ELF-1 (cell line): ENCODE measurements at places on chromosomes 5 and 9.
A peak's percentile ranks its signal among the peaks of the same experiment; 100 is the strongest.

DNA sequence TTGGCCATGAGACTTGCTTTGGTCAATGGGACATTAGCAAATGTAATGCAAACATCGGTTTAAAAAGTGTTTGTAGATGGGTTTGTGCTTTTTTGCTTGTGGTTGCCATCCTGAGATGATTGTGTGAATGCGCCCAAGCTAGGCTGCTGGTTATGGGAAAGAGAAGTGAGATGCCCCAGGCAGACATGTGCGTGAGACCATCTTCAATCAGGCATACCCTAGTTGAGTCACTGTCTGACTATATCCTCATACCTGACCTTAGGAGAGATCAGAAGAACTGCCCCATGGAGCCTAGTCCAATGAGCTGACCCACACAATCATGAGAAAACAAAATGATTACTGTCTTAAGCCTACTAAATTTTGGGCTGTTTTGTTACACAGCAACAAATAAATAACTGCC, 36.8 kb upstream of the ZNF608 start:
- DNase-seq = no peak

GRCh38 chr5:3186736-3187405, 408.8 kb upstream of the IRX1 start:
- no peak for DNase-seq

DNA sequence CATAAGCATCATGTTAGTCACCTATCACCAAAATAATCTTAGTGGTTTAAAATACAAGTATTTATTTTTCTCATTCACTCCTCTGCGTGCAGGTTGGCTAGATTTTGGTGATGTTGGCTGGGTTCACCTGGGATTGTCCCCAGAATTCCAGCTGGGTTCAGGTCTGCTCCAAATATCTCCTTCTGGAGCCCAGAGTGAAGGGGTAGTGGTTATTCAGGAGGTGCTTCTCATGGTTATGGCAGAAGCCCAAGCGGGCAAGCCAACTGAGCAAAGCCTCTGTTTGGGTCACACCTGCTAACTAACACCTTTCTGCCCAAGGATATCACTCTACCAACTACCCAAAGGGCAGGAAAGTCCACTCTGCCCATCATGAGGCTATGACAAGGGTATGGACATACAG, 4.7 kb upstream of the SLC25A46 start:
- no peak for DNase-seq

DNA sequence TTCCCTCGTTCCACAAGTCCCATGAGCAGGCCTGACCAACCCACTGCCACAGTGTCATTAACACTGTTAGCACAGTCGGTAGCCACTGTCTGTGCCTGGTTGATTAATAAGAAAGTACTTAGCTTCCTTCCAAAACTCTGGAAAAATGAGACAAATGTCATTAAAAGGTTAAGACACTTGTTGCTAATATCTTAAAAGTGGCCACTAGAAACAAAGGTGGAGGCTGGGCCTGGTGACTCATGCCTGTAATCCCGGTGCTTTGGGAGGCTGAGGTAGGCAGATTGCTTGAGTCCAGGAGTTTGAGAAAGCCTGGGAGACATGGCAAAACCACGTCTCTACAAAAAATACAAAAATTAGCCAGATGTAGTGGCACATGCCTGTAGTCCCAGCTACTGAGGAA, 194.0 kb downstream of the PDZD2 start:
- no peak for DNase-seq

DNA sequence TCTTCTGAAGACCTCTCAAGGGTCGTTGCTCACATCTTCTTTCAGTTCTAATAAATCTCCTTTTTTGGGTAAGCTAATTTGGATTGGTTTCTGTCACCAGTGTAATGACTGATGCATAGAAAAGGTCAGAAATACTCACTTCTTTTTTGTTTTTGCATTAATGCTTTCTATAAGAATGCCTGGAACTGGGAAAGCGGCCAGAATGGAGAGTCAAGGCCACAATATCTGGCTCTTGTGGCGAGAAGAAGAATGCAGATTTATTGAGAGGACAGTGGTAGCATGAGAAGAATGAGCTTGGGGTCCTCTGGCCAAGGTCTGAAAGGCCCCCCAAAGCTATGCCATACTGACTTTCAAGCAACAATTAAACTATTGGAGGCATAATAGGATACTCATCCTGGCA, 88.0 kb upstream of the SLC12A2 start:
- no peak for DNase-seq

DNA sequence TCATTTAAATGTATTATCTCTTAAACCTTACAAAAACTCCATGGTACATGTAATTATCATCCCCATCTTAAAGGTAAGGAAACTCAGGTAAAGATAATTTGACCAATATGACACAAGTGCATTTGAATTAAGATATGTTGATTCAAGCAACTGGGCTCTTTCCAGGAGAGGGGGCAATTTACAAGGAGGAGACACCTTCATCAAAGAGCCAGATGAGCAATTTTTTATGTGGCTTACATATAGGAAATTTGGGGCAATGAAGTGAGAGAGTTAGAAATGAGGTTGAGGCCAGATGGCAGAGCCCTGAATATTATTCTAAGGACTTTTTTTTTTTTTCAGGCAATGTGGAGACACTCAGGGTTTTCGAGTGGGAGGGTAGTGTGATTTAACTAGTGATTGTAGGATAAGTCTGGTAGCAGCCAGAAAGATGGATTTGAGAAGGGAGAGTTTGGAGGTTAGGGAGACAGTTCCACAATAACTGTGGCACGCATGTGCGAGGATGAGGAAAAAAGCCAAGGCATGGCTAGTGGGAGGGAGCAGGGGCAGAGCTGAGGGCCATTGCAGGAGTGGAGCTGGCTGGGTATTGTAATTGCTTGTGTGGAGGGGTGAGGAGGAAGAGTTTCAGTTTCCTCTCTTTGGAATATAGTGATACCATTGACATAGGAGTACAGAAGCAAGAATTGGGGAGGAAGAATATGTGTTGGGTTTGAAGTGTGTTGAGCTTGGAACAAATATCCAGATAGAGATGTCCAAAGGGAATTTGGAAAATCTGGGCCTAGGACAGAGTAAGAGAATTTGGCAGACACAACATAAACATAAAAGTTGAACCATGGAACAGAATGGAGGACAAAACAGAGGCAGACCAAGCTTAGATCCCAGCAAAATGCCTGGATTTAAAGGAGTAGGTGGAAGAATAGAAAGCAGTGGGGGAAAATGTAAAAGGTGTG, 72.0 kb downstream of the ACTBL2 start:
- DNase-seq = no peak

- peak; percentile 97 for DNase-seq
Observed at GRCh38 chr5:116864157-116864837, 289.7 kb upstream of the SEMA6A start.

- no peak for DNase-seq
Observed at GRCh38 chr5:89179731-89180130, 296.7 kb upstream of the MEF2C start.

DNA sequence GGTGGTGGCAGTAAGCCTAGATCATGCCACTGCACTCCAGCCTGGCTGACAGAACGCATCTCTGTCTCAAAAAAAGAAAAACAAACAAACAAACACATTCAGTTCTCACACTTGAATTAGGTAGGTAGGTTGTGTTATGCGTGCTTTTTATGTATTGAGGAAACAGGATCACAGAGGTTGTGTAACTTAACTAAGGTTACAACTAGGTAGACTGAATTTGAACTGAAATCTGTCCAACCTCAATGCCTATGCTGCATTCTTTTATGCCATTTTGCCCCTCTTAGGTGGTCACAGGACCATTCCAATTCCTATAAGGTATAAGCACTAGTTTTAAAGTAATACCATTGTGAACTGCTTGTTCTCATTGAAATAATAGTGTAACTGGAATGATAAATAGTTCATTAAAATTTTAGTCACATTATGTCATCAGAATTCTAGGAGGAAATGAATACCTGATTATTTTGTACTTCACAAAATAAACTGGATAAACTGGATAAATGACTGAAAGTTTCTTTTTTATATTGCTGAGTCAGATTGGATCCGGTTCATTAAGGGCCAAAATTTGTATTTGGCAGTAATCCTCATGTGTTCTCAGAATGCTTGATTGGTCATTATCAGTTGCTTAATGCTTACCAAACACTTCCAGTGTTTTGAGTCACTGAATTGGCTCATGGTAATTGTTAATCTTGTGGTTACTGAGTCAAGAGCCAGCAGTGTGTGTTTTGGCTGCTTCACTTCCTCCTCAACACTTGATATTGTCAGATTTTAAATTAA, 7.1 kb downstream of the UBAP1 start:
- DNase-seq = no peak

- no peak for DNase-seq
Observed at GRCh38 chr9:20788526-20789451, 104.7 kb downstream of the FOCAD start.

- no peak for DNase-seq
Observed at GRCh38 chr5:80109646-80110478, 74.7 kb downstream of the THBS4 start.

DNA sequence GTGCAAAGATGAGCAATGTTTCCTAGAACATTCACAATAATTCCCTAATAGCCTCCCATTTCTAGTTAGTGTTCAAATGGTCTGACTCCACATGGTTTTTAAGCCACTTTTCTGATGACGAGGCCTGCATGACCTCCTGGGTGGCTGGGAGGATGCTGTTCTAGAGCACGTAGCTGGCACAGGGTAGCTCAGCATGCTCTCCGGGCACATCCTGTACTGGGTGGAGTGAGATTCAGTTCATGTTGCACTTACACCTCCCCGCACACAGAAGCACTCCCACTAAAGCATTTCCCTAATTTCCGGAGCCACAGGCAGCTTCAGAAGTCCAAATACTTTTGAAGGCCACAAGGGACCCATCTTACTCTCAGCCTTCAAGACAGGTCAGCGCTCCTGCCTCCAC, 159.8 kb upstream of the LHFPL2 start:
- DNase-seq = no peak

DNA sequence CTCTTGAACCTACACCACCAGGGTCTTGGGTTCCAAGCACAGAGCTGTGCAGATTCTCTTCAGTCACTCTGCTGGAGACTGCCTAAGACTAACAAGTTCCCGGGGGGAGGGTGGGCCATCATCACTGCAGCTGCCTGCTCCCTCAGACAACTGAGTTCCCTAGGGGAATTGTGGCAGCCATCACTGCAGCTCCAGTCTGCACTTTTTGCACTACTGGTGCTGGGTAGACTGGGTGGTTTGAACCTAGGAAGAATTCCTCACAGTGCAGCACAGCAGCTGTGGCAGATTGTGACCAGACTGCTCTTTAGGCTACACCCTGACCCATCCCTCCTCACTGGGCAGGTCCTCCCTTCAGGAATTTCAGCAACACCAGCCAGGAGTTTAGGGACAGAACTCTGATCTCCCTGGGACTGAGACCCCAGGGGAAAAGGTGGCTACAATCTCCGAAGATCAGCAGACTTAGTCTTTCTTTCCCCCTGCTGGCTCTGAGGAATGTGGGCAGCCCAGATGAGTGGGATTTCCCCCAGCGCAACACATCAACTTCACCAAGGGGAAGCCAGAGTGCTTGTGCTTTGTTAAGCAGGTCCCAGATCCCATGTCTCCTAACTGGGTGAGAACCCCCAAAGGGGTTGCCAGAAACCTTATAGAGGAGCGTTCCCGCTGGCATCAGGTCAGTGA, 30.9 kb upstream of the RGMB start:
- peak; percentile 64 for DNase-seq

GRCh38 chr5:133830281-133830680, 138.1 kb downstream of the C5orf15 start:
- no peak for DNase-seq

GRCh38 chr9:95991326-95991725, 115.8 kb downstream of the ERCC6L2 start:
- DNase-seq = no peak

DNA sequence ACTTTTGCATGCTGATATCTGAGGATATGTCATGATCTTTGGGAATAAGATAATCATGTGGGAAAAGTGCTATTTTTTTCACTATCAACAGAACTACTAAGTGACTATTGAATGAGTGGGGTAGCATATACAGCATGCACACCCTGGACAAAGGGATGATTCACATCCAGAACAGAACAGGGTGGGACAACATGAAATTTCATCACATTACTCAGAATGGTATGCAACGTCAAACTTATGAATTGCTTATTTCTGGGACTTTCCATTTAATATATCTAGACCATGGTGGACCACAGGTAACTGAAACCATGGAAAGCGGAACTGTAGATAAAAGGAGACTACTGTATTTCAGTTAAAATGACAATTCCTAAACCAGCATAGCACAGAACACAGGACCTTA, 370.0 kb downstream of the HINT1 start:
- DNase-seq = no peak

GRCh38 chr9:7910426-7911020, 110.9 kb upstream of the DMAC1 start:
- DNase-seq = no peak

DNA sequence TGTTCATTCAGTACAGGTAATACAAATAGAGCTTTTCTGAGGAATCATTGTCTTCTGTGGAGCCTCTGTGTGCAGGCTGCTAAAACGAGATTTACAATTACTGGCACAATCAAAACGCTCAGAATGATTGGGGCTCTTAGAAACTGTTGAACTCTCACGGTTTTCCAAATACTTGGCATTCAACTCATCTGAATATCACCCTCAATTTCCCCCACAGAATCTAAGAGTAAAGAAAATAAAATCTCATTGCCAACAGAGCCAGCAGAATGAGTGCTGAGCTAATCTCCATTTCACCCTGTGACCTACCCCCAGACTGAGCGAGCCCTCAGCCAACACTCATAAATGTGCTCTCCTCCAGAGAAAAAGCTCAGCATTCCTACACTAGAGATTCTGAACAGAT, 35.3 kb upstream of the TMED7 start:
- DNase-seq = no peak

GRCh38 chr9:70477146-70477745, 62.8 kb upstream of the KLF9 start:
- DNase-seq = no peak
